ENCODE measurements at places on chromosomes 13 and 19.

GRCh38 chr13:43572656-43573360 is 214.0 kb downstream of the ENOX1 start:
- DNase-seq = no peak

GRCh38 chr19:34310494-34310981 is 54.5 kb upstream of the GPI start:
- no peak for DNase-seq

DNA sequence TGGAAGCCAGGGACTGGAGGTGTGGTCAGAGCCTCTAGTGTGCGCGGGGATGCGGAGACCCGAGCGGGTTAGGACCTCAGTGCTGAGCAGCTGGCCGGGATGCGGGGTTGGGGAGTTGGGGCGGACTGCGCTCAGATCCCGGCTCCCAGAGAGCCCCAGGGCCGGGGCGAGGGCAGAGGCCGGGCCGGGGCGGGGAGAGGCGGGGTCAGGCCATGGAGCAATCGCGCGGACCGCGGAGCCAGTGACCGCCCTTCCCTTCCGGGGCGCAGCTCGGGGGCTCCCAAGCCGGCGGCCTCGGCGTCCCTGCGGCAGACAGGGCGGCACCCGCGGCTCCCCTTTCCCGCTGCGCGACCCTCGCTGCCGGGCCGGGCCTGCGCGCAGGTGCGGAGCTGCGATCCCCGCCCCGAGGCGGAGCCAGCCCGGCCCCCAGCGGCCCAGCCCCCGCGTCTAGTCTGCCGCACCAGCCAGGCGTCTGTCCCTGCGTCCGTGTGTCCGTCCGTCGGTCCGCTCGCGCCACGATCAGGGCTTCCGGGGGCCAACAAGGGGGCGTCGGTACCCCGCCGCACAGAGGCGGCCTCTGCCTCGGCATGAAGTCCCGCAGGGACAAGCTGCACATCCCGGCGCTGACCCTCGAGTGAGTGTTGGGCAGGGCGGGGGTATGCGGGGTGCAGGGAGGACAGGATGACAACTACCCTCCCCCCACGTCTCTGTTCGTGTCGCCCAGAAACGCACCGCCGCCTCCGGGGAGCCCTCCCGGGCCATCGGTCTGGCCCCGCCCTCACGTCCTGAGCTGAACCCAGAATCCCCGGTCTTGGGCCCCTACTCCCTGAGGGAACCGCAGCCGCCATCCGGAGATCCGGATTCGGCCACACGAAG is 12.4 kb downstream of the MAST3 start:
- no peak for DNase-seq

DNA sequence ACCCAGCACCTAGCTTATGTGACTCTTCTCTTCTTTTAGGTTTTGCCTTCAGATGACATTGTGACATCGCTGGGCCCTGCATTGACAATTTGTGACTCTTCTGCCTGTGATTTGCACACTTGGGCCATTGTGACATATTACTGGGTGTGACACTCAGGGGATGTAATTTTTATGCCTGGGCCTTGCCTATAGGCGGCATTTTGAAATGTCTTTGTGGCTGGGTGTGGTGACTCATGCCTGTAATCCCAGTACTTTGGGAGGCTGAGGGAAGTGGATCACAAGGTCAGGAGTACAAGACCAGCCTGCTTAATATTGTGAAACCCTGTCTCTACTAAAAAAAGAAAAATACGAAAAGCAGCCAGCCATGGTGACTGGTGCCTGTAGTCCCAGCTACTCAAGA is 28.4 kb upstream of the ZNF681 start:
- peak; percentile 49 for DNase-seq

GRCh38 chr13:48194379-48194754 is 38.6 kb upstream of the ITM2B start:
- DNase-seq = peak; percentile 45

DNA sequence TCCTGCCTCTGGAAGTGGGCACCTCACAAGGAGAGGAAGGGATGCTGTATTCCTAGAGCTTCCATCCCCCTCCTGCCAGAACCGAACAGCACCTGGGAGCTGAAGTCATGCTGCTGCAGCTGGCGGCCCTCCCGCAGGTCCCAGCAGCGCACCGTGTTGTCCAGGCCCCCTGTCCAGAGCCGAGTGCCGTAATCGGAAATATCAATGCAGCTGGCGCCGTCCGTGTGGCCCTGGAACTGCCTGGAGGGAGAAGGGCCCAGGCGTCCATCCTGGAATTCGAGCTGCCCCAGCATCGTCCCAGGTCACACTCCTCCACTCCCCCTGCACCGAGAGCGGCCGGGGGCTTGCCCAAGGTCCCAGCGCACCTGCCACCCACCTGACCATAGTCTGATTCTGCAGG is 23.7 kb downstream of the TLE2 start:
- DNase-seq = no peak

DNA sequence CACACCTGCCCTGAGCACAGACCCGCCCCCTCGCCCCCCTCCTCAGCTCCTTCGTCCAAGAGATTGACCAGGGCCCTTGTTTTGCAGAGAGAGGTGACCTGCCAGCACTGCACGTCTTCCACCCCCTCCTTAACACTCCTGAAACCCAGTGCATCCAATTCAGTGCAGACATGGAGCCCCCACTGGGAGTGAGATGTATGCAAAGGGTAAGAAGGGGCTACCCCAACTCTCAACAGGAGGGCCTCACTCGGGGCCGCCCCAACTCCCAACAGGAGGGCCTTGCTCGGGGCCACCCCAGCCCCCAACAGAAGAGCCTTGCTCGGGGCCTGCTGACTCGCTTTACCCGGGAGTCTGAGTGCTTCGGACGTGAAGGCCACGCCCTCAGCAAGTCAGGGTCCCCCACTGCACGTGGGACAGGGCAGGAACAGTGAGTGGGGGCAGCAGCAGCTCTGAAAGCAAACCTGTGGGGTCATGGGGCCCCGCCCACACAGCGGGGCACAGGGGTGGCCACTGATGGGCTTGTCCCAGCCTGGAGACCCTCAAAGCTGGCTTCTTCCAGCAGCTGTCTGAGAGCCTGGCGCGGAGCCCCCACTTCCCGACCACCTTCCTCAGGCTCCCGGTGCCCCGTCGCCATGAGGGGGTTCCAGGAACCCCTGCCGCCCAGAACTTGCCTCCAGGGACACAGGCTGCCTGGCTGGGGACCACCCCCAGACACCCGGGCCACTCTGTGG is 5.6 kb downstream of the CACTIN start:
- no peak for DNase-seq

- DNase-seq = peak; percentile 93
Measured at GRCh38 chr19:36771261-36772231, 1.1 kb downstream of the ZNF850 start.

DNA sequence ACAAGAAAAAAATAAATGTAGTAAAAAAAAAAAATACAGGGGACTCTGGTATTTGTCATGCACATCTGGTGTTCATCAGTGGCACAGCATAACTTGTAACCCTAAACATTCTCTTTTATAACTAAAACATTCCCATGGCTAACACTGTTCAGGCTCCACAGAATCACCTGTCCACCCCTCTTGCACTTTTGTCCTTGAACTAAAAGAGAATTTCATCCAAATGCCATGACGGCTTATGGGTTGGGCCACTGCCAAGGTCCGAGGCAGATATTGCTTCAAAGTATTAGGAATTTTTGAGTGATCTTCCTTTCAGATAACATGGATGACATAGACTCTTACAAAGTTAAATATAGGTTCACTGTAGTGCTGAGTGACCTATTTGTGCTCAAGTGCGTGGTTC is 25.7 kb upstream of the SERP2 start:
- DNase-seq = peak; percentile 29

GRCh38 chr19:31261019-31261602 is 88.1 kb downstream of the TSHZ3 start:
- no peak for DNase-seq

All from cardiac fibroblast (primary cell).